ENCODE measurements at places on chromosomes 1 and 21.
A peak's percentile ranks its signal among the peaks of the same experiment; 100 is the strongest.

DNA sequence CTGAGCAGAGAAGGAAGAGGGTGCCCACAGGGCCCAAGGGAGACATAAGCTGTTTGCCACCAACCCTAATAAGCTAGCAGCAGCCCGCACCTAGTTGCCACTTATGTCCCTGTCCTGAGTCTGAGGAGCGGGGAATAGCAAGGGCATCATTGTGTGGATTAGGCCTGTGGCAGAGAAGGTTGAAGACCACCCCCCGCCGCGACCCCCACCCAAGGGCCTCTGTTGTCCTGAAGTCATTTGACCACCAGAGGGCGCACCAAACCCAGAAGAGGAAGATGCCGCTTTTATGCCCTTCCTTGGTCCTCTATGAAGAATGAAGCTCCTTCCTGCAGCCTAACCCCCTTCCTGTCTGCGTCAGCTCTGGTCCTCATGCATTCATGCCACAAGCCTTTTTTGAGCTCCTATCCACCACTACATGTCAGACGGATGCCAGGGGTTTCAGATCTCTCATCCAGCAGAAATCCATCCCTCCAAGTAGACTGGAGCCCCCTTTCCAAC is 16.6 kb downstream of the RHBG start:
- DNase-seq, result peak; percentile 71

DNA sequence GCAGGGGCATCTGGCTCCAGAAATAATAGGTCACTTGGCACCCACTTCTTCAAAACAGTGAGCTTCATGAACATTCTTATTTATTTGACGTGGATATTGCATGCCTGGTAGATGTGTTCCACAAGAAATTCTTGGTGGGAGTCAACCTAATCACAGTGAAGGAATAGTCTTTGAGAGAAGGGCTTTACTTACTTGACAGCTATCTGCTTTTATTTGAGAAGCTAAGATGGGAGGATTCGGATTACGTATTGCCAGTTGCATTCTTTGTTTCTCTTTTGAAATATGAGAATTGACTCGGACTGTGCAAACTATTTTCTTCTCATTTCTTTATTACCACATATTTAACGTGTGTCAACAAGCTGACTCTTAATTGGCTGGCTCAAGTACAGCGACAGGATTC is 117.2 kb downstream of the FASLG start:
- DNase-seq, result no peak

- peak; percentile 65 for DNase-seq
These were observed 20.1 kb upstream of the S100A10 start for GRCh38 chr1:152013664-152014237.

DNA sequence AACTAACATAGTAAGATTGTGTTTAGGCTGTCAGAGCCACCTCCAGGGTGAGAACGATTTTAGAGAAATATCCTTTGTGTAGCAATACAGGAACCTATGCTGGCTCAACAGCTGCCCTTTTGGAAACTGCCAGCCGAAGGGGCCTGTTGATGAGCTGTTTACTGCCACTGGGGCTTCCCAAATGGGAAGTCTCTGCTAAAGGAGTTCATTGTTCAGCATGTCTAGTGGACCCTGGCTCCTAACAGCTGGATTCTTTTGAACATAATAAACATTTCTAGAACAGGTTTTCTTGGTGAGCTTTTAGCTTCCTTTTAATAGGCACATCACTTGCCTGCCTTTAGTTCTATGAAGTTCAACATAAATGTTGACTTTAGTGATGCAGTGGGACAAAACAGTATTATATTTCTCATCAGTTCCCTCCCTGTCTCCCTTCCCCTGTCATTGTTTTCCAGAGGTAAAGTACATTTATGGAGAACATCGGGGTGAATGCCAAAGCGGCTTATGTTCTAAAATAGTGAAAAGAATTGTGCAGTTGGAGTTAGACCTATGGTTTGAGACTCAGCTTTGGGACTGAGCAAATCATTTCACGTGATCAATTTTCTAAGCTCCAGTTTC is 57.4 kb downstream of the UCK2 start:
- DNase-seq, result no peak

DNA sequence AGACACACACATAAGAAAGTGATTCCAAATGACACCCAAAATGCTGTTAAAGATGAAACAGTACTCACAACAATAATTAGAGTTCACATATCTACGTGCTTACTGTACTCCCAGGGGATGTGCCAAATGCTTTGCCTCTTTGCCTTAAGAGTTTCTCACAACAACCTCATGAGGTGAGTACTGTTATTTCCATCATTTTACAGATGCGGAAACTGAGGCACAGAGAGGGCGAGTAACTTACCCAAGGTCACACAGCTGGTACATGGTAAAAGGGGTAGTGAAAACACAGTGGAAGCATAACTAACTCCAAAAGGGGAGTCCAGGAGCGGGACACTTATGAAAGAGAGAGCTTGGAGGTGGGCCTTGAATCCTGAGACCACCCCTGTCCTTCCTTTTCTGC is 171.8 kb downstream of the ACTL8 start:
- DNase-seq, result no peak

DNA sequence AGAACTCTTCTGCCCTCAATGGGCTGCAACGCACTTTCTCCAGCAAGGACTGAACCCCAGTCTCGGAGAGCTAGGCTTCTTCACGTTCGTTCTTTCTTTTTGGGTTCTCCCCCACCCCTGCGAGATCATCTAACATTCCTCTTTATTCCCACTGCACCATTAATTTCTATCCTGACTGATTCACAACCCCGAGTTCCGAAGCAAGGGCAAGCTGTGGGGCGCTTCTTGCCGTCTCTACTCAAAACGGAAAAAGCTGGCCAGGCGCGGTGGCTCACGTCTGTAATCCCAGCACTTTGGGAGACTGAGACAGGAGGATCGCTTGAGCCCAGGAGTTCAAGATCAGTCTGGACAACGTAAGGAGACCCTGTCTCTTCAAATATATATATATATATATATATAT is 37.4 kb upstream of the BTG2 start:
- no peak for DNase-seq

DNA sequence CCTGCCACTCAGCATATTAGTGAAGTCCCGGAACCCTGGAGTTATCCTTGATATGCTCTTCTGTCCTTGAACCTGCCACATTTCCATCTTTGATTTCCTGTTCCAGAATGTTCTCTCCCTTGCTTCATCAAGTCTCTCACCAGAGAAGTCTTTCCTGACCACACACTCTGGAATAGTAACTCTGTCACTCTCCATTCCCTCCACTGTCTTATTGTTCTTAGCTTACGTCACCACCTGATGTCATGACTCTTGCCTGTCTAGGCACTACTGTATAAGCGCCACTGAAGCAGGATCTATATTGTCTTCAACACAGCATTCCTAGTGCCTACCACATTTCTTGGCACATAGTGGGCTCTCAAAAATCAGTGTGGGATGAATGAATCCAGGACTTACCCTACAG is 65.4 kb upstream of the SMYD2 start:
- DNase-seq, result no peak

- DNase-seq, result no peak
These were observed 16.8 kb upstream of the ETV3 start for GRCh38 chr1:157154940-157155514.

- no peak for DNase-seq
These were observed 43.2 kb upstream of the TACSTD2 start for GRCh38 chr1:58620259-58620658.

GRCh38 chr1:213931836-213932235 is 55.9 kb upstream of the PROX1 start:
- no peak for DNase-seq

DNA sequence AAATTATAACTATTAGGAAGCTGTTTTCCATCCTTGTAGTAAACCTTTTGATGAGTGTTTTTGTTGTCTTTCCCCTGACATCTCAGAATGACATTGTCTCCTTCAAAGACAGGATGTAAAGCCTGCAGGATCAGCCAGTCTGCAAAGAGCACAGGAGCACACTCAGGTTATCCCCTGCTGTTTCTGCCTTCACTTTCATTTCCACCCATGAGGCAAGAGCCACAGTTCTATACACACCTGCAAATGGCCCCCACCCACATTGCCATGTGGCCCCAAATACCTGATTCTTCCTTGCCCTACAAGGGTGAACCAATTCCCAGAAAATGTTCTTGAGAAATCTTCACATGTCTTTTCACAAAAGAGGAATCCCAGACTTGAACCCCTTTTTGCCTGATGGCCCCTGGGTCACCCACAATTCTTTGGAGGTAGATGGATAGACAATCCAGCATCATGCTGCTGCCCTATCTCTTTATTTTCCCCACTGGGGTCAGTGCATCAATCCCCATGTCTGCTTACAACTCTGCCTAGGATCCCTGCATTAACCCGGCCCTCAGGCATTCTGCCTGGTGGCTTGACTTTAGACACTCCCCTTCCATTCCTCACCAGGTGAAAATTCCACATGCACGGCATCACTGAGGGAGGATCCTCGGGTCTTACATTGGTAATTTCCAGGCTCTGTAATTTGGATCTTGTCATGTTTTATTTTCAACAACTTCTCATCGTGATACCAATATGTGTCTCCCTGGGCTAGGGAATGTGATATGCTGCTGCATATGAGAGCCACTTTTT is 2.6 kb downstream of the FCRL3 start:
- DNase-seq, result no peak

DNA sequence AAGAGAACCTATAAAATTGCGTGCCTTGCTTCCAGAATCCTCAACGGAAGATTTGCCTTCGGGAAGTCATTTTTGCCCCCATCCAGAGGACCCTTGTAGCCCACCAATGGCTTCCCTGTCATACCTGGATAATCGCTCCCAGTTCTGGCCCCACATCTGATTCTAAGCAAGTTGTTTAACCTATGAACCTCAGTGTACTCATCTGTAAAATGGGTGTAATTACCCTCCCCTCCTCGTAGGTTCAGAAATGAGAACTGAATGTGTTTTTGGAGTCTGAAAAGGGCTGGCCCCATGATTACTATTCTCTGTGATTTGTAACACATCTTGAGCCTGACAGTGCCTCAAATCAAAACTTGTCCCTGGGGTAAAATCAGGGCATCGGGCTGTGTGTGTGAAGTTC is 81.6 kb upstream of the TMEM51 start:
- no peak for DNase-seq

DNA sequence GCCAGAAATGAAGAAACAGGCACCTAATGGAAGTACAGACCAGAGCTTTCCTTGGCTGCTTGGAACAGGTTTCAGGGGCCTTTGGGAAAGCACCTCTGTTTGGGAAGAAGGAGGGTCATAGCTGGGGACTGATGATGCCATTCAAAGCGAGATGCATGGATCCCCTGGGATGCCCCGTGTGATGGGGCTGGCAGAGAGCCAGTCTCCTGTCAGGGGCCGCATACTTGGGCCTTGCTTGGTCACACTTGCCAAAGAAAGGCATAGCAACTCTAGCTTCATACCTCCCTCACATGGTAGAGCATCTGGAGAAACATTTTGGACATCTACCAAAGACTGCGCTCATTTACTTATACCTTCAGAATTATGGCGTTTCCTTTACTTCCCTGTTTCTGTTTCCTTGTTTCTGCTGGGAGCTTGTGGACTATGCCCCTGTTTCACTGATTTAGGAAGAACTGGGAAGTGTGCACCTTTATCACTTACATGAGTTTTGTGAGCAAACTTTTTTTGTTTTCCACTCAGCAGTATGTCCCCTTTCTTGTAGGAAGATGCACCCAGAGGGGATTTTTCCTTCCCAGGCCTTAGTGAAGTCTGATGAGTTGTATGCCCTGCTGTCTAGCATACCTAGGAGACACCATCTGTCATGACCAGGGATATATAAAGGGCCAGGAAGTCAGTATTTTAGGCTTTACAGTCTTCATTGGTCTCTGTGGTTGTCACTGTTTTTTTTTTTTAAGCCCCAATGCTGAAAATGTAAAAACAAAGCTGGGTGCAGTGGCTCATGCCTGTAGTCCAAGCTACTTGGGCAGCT is 19.8 kb upstream of the ST3GAL3 start:
- DNase-seq, result no peak

DNA sequence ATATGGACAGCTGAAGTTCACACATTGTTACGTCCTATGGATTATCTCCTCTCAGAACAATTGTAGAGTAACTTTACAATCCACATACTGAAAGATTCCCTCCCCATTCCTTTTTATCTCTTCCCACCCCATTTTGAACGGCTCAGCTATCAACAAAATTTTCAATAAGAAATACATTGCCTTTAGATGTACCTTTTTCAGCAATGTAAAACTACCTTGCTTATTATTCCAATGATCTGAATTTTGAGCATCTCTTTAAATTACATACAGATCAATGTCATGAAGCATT is 503.7 kb downstream of the SMYD3 start:
- no peak for DNase-seq

GRCh38 chr1:230204842-230205241 is 137.8 kb downstream of the GALNT2 start:
- no peak for DNase-seq

GRCh38 chr1:172883387-172883791 is 167.4 kb downstream of the TNFSF18 start:
- no peak for DNase-seq

- no peak for DNase-seq
These were observed 250.4 kb downstream of the NFIA start for GRCh38 chr1:61332796-61333195.

- DNase-seq, result no peak
These were observed 186.0 kb downstream of the LEPR start for GRCh38 chr1:65606426-65606825.
